Hematopoietic multipotent progenitor cell treated with erythropoietin and hydrocortisone succinate and interleukin-3 and kit ligand, for 8 days (in vitro differentiated cells): ENCODE measurements at places on chromosomes 4 and X.

DNA sequence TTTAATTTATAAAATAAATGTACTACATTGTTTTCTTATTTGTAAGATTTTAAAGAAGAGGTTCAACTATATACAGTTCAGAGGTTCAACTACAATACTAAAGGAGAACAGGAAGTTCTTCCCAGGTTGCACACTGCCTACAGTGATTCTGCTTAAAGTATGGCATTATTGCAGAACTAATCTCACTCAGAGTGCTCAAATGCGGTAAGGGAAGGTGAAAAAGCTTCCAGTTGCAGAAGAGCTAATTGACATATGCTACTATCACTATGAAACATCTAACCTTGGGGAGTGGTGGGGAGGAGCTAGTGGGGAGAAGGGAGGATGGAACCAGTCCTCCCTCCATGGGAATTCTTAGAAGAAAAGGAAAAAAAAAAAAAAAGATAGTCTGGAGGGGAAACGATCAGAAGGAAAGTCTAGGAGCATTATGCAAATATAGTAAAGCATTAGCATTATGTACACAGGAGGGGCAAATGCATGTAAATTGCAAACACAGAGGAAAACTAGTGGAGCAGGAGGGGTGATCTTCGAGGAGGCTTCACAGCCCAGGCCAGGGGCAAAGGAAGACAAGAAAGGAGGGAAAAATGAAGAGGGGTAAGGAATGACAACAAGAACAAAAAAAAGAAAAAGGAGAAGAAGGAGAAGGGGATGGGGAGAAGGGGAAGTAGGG is 32.0 kb upstream of the MMAA start:
- no peak for DNase-seq

GRCh38 chrX:43003204-43003565 is 225.2 kb upstream of the PPP1R2C start:
- DNase-seq = no peak

DNA sequence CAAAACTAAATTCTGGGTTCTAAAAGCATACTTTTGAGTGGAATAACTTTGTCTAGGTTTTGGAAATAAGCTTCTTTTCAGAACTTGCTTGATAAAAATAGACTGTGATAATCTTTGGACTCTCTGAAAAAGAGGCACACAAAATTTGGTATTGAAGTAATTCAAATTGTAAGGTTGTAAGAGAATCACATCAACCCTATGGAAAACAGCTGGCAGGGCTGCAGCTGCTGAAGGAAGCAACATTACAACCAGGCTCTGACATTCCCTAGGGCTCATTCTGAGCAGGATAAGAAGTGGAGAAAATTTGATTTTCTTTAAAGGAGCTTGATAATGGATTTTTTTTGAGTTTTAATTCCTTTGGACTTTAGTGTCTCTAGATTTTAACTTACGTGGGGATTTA is 147.6 kb downstream of the FSTL5 start:
- no peak for DNase-seq

- DNase-seq = no peak
Measured at GRCh38 chr4:118586357-118586790, 98.8 kb upstream of the METTL14 start.

DNA sequence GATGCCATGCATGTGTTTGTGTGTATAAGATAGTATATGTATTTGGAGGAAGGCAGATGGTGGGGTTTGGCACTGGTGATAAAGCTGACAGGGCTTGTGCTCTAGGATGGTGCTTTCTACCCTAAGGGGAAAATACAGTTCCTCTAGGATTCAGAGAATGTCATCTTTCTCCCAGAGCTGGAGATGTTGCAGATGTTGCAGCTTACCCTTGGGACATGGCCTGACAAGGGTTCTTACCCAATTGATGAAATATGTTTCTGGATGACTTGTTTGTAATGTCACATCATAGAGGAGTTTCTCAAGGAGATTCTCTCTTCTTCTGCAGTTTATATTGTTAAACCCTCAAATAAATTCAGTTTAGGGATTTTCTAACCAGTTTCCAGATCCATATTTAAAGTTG is 52.5 kb upstream of the PITX2 start:
- DNase-seq = no peak

DNA sequence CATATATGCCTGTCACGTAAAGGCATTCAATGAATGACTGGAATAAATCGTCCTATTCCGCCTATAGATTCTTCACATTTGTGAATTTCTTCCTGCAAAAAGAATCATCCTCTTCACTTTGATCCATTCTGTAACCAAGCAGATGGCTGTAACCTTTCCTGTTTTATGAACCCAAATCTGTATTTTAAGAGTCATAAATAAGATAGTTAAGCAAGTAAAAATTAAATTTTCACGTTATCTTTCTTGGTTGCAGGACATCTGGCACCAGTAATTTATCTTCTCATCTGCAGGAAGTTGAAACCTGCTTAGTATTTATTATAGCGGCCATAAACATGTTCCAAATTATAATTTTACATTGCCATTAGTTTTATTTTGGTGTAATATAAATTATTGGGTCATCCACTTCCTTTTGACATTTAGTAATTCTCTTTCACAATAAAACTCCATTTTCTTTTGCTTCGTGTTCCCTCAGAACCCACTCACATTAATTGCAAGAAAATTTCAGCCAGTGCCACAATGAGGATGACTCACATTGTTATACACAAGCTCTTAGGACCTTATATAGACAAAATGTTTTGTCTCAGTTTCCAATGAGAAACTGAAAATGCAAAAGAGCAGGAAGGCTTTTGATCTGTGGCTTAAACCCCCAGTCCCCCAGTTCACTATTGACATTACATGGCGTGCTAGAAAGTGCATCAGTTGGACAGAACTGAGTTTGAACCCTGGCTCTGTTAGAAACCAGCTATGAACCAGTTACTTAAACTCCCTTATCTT is 51.1 kb downstream of the TMEM156 start:
- peak; percentile 10 for DNase-seq

- no peak for DNase-seq
Measured at GRCh38 chrX:57752866-57753265, 72.8 kb upstream of the NLRP2B start.

GRCh38 chrX:104482757-104483156 is 83.2 kb upstream of the IL1RAPL2 start:
- DNase-seq = no peak

GRCh38 chrX:40088299-40088625 is 9.5 kb downstream of the BCOR start:
- DNase-seq = no peak

- DNase-seq = no peak
Measured at GRCh38 chr4:110119880-110120279, 78.5 kb downstream of the ELOVL6 start.

DNA sequence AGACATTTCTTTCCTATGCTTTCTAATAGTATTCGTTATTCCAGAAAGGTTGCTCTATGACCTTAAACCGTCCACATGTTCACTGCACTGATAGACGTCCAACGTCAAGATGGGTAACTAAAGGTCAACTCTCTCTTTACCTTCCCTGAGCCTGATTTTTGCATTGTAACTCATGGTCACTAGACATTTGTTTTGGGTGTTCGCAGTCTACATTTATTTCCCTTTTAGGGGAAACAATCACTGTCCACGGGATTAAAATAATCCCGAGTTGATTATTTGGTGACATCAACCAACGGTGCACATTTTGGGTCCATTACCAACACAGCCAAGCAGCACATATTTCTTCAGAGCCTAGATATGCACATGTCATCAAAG is 540 bp upstream of the HADH start:
- peak; percentile 48 for DNase-seq

DNA sequence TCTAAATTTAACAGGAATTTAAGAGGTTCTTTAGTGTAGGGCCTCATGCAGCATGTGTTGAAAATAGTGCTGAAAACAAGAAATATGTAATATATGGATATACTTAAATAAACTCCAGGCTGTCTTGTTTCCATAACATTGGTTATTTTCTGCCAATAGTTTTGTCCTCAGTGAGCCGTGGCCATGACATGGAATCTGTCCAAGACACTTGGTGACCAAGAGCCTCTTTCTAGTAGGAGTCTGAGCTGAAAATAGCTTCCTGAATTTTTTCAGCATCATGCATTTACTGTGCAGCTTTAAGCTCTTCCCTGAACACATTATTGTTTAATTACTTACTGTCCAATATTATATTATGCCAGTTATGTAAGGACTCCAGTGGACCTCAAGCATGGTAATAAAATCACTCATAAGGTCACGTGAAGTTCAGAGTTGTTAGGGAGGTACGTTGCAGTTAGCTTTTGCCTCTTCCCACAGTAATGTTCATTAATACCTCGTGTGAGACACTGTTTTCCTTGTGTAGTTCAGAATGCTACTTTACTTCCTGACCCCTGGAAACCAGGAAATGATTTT is 488.2 kb downstream of the GRID2 start:
- DNase-seq = no peak

DNA sequence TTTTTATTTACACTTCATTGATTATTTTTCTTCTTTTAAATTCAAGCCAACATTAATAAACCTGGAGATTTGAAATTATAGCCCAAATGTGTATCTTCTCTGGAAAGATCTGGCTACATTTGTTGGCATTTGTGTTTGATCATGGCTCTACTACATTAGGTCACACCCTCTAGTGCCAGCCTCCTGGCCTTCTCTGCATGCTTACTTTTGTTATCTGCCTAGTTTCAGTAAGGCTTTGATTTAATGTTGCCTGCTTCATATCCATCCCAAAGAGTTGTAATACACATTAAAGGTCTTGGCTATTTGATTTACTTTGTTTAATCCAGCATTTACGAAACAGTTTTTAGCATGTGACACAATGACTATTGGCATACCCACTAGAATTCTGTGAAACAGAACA is 224.5 kb downstream of the TRAM1L1 start:
- DNase-seq = no peak

- no peak for DNase-seq
Measured at GRCh38 chrX:23937100-23937499, 29.3 kb downstream of the CXorf58 start.

DNA sequence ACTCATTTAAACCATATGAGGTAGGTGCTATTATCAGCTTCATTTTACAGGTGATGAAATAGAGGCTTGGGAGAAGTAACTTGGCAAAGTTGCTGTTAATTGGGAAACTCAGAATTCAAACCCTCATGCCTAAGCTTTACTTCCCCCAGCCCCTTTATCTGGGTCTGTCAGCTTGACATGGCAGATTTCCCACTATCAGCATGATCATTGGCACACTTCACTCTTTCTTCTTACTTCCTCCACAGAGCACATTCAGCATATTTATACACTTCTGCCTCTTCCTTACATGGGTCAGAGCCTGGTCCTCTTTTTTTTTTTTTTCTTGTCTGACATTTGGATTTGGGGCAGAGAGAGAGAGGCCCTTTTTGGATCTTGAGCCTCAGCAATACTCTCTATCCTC is 56.5 kb upstream of the ARX start:
- peak; percentile 58 for DNase-seq

DNA sequence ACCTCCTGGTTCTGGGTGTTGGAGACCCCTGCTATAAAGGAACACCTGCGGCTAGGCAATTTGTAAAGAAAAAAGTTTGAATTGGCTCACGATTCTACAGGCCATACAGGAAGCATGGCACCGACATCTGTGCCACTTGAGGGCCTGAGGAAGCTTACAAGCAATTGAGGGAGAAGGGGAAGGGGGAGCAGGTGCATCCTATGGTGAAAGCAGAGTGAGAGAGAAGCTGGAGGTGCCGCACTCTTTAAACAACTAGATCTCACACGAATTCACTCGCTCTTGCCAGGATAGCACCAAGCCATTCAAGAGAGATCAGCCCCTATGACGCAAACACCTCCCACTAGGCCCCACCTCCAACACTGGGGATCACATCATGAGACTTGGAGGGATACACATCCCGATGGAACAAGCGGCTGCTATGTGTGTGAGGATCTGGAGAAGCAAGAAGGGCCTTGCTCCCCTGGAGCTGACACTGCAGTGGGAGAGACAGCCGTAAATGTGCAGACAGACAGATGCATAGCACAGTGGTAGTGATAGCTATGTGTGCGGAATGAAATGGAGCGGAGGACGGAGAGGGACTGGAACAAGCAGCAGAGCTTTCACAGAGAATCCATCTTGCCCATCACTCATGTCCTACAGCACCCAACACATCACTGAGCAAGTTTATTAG is 60.7 kb upstream of the HELT start:
- DNase-seq = no peak

- peak; percentile 49 for DNase-seq
Measured at GRCh38 chr4:110622841-110623717, at the start of gene PITX2. Gene PITX2 (minus strand): TSS chr4:110623077. CDS start chr4:110622460, 617 bp downstream.

DNA sequence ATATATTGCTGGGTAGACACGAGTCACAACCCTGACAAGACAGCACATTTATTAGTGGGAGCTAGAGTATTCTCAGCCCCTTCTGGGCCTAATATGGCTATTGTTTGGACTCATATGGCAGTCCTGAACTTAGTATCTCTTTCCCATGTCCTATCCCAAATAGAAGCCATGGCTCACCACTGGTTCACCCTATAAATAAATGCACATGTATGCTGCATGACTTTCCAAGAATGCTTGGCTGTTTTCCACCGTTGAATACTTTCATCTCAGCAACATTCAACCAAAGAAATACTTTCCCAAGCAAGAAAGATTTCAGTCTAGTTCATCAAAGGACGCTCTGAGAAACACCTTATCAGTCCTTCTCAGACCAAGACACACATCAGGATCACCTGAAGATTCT is 36.7 kb downstream of the SMPX start:
- DNase-seq = no peak

GRCh38 chrX:39318506-39319343 is 517.5 kb downstream of the MID1IP1 start:
- DNase-seq = no peak

GRCh38 chr4:14303856-14304255 is 676.3 kb upstream of the BOD1L1 start:
- DNase-seq = no peak

GRCh38 chrX:154539077-154539476 is 7.6 kb downstream of the G6PD start:
- DNase-seq = no peak

- no peak for DNase-seq
Measured at GRCh38 chr4:77899607-77900006, 37.0 kb downstream of the MRPL1 start.

- DNase-seq = no peak
Measured at GRCh38 chr4:17045866-17046265, 147.4 kb upstream of the LDB2 start.

- no peak for DNase-seq
Measured at GRCh38 chrX:150936556-150936955, 38.1 kb upstream of the CD99L2 start.

DNA sequence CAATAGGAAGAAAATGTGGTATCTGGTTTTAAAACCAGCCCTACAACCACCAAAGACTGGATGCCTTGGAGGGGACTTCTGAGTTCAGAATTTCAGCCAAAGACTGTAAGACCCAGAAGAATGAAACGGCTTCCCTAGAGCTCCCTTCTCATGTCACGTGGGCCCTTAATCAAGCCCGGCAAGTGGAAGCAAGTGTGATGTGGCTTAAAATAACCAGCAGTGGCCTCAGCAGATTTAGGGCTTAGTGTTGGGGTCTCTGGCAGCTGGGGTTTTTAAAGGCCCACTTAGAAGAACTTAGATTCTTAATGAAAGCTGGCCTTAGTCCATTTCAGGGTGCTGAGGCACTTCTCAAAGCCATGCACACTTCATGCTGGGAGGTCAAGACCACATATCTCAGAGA is 111.2 kb upstream of the TBC1D9 start:
- DNase-seq = no peak

- DNase-seq = no peak
Measured at GRCh38 chr4:47106561-47106960, 75.2 kb downstream of the GABRB1 start.
